Omental fat pad (tissue), 4 donors: ENCODE measurements at places on chromosomes 1 and 21. TPM values are rescaled to one million over a fixed set of nuclear protein-coding genes. Genes with fewer than 3 reads are reported as not detected.

Gene CDKN2C
- 23.8 TPM for total RNA-seq

Gene RUNX3
- total RNA-seq, result 5.5 TPM

DNA sequence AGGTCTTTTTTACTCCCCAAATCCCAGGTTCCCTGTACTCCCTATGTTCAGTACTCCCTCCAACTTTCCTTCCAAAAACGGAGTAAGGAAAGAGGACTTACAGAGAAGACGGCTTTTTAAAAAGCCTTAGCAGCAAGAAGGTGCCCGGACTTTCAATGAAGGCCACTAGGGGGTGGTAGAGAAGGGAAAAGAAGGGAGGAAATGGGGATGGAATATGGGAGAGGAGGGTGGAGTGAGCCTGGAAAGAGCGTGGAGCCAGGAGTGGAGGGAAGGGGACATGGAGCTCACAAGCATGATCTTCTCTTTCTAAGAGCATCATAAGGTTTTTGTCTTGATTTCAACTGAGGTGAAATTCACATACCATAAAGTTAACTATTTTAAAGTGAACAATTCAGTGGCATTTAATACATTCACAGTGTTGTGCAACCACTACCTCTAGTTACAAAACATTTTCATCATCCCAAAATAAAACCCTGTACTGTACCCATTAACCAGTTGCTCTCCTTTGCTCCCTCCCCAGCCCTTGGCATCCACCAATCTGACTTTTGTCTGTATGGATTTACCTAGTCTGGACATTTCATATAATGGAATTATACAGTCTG lies 129.9 kb downstream of the ZNF281 start:
- DNase-seq, result no peak

DNA sequence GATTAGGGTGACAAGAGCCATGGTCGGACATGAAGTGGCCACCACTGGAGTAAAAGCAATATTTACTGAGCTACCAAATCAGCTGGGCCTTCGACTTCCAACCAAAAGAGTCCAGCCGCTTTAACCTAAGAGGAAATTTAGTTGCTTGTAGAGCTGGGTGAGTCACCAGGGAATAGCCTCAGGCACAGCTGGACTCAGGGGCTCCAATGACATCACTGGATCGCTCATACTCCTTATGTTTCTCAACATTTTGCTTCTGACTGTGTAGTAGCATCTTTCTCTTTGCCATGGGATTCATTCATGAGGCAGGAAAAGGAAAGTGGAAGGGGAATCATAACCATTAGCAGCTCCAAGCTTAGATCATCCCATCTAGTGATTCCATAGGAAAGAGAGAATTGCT lies 664.4 kb downstream of the MATN1 start:
- DNase-seq, result no peak

GRCh38 chr1:204224655-204225054 lies 10.9 kb upstream of the GOLT1A start:
- DNase-seq, result no peak

GRCh38 chr1:45325851-45326506 lies 716 bp upstream of the HPDL start:
- DNase-seq, result no peak

DNA sequence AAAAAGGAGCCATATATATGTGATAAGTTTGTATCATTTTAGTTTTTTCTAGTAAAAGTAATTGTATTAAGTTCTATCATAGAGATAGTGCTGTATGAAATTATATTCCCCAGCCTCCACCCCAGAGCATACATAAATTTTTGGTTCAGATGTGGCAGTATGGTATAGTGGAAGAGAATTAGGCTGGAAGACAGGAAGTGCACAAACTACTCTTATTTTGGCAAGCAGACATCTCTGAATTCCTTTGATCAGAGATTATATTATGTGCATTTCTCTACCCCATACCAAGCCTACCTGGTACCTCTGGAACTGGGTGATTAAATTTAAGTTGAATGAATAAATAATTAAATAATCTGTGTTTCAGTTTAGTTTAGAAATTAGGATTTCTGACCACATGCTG lies 55.9 kb downstream of the FNBP1L start:
- no peak for DNase-seq
